Esophagus squamous epithelium (tissue), 5 donors: ENCODE measurements at places on chromosomes 12 and 14.

DNA sequence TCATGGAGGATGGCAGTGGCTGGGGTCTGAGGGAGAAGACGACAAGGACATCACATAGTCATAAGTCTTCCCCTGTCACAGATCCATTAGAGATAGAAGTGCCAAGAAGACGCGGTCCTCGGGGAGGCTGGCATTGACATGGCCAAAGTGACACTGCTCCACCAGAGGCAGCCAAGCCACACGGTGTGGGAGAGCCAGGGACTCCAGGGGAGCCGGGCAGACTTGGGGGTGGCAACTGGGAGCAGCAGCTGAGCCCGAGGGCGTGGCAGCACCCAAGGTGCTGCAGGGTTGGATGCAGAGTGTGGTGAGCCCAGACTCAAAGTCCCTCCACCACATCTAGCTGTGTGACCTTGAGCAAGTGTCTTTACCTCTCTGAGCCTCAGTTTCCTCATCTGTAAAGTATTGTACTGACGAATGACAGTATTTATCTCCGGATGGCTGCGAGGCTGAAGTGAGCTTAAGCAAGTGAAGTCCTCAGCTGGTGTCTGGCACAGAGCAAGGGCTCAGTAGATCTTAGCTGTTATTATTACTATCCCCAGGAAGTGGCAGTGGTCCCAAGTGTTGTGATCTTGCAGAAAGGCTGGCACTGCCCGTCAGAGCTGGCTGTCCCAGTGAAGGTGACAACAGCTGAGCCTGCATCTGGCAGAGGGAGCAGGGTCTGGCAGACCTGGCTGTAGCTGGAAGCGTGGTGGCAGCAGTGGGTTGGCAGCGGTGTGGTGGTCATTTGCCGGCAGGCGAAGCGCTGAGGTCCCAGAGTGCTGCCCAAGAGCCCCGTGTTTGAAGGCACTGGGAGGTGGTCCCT, 54.9 kb downstream of the ZNF664 start:
- no peak for DNase-seq

DNA sequence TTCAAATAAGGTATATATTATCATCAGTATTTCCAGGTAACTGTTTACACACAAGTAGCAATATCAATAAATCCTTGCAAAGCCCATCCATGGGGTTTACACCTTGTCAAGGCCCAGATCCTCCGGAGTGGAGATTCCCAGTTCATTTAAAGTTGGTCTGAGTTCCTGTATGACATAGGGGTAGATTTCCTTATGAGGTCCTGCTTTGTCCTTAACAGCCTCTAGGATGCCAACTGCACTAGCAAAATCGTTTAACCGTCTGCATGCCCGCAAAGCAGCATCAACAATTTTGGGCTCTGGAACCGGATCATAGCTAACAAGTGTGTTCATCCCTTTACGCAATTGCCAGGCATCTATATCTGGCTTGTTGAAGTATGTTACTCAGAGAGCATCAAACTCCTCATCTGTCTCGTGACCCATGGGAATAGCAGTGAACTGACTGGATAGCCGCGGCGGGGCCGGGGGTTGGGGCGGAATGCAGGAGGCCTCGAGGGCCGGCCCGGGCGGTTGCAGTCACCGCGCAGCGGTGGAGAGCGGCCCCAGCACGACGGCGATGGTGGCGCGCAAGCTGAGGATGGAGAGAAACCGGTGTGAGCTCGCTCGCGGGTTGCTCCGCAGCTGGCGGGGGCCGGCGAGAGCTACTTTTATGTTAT, 30.6 kb upstream of the FBXO34 start:
- DNase-seq: no peak

DNA sequence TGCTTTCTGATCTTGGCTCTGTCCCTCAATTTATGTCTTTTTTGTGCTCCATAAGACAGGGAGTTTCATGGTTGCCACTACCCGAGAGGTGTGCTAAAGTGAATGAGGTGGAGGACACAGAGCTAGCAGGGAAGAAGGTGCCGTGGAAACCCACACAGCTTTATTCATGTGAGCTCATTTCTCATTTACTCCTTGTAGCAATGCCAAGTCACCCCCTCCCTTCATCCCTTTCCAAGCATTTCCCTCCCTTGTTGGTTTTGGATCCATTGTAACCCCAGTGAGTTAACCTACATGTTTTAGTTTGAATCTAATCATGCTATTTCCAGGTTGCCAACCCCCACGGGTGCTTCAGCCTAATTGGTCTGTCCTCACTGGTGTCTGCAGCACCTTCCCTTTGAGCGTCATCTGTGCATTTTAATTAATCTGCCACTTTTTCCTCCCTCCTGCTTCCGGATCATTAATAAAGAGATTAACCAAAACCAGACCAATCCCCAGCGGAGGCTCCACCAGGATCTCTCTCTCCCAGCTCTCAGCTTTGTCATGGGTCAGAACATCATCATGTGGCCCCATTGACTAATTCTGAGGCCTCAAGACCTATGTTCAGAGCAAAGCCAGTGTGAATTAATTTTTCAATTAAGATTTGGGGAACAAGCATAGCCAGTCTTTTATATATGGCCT, 56.2 kb downstream of the NTF3 start:
- no peak for DNase-seq

DNA sequence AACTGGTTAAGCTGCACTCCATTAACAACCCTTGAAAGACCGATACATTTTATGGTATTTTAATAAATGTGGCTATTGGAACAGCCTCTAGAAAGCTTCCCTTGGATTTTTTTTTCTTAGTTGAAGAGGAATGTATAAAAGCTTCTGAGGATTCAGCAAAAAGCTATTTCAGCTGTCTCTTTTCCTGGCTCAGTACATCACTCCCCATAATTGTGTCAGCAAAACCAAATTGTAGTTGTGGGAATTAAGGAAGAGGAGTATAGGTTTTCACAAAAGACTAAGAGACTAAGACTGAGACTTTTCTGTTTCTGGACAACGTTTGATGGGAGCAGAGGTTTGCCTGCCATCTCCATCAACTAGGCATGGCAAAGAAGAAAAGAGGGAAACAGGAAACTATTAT, 106.5 kb downstream of the C12orf50 start:
- DNase-seq: no peak

DNA sequence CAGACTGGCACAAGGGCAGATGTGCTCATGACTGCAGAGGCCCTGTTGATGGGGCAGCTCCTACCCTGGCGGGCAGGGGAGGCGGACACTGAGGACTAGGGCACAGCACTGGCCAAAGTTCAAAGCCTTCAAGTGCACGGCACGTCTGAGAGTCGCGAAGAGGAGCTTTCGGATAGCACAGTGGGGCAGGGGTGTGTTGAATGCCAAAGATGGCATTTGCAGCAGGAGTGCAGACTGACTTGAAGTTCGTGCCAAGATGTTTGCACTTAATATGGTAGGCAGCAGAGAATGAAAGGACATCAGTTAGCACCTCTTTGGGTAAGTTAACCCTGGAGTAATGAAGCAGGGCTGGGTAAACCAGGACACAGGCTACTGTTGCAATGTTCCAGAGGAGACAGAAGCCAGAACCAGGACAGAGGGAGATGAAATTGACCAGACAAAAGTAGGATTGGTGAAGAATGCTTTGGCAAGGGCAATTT, 6.7 kb upstream of the EML1 start:
- no peak for DNase-seq

GRCh38 chr12:27810756-27811155, 30.7 kb upstream of the MANSC4 start:
- DNase-seq: no peak

GRCh38 chr14:37590428-37591139, 4.5 kb downstream of the FOXA1 start:
- no peak for DNase-seq

DNA sequence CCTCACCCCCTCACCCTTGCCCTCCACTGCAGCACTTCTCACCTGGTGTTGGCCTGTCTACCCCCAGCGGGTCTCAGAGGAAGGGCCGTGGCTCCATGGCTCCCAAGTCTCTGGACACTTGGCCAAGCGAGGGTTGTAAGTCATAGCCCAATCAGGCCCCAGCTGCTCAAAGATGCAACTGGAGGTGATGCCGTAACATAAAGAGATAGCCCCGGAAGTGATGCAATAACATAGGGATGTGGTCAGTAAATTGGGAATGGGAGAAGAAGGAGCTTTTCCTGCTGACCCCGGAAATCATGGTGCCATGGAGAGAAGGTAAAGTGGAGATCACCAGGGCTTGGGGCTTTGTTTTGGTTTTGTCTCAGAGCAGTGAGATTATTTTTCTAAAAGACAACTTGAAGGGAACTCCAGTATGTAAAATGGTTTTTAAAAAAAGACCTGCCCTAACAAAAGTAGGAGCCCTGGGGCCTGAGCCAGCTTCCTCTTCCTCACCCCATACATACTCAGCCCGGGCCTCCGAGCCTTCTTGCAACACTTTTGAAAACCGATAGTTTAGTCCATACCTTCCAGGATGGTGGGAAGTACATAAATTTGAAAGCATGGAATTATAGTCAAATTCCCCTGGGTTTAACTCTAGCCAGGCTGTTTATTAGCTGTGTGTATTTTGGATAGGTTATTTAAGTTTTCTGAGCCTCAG, 212.5 kb downstream of the CRADD start:
- DNase-seq: no peak

DNA sequence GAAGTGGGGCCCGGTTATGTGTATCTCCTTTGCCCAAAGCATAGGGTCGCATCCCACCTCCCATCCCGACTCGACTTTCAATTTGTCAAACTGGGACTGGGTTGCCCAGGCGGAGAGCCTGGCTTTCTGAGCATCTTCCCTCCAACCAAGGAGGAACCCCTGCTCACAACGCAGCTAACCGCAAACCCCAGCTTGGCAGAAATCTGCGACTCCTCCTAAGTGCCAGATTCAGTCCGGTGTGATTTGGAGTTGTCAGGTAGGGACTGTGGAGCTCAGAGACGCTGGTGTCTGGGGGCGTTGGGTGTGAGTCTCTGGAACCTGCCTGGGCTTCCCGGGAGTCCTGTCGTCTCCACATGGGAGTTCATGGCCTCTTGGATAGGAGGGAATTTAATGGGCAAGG, 1126.7 kb downstream of the AACS start:
- no peak for DNase-seq

- DNase-seq: no peak
These were observed 71.3 kb downstream of the LRP6 start for GRCh38 chr12:12195516-12195915.

DNA sequence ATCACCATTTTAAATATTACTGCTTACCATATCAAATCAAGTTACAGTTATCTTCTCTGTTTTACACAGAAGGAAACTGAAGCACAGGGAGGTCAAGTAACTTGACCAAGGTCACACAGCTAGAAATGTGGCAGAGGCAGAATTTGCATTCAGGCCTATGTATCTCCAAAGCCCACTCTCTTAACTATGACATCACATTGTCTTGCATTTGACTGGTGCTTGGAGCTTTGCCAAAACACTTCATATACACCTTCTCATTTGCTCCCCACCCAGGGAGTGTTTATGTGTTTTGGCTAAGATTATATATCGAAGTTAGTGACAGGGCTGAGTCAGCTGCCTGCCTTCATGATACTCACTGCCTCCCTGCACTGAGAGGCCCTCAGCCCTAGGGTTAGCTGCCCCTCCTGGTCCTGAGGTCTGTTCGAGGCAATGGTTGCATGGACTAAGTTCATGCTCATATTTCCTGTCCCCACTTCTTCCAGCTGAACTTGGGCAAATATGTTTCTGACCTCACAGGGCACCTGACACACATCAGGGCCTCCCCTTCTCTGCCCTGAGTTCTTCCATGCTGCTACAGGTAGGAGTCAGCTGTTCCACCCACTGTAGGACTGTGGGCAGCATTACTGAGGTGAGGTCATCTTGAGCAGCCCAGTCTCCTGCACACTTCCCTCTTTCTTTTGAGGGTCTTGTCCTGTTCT, 1.8 kb downstream of the GALNT6 start:
- no peak for DNase-seq

DNA sequence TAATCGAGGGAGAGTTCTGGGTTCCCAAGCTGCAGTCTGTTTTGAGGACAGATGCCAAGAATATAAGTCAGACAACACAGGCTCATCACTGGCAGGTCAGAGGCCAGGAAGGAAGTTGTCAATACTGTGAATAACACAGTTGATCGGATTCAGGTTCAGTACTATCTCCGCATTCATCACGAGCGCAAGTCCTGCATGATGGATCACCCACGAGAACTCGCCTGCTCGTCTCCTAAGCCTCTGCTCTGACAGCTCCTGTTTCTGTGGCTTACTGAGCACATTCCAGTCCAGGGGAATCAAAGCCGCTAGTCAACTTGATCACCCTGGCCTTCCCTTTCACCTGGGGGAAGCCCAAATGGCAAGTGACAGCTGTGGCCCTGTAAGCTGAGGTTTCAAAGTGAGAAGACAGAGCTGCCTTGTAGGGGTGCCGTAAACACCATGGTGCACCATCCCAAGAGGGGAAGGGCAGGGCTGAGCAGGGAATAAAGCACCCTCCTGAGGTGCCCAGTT, 60.1 kb upstream of the DICER1 start:
- DNase-seq: no peak

- no peak for DNase-seq
These were observed 385.4 kb upstream of the TMEM132C start for GRCh38 chr12:127881371-127882140.

DNA sequence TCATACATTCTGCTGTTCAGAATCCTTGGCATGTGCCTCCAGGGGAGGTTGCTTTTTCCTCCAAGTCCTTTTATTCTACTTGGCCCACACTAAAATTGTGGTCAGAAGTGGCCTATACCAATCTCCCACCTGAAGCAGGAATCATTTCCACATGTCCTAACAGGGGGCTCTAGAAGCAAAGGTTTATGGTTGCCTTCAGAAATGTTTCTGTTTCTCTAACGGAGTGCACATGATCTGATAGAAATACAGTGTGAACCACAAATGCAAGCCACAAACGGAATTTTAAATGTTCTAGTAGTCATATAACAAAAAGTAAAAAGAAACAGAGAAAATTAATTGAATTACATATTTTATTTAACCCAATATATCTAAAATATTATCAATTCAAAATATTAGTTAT, 4.0 kb downstream of the PTGER2 start:
- no peak for DNase-seq

DNA sequence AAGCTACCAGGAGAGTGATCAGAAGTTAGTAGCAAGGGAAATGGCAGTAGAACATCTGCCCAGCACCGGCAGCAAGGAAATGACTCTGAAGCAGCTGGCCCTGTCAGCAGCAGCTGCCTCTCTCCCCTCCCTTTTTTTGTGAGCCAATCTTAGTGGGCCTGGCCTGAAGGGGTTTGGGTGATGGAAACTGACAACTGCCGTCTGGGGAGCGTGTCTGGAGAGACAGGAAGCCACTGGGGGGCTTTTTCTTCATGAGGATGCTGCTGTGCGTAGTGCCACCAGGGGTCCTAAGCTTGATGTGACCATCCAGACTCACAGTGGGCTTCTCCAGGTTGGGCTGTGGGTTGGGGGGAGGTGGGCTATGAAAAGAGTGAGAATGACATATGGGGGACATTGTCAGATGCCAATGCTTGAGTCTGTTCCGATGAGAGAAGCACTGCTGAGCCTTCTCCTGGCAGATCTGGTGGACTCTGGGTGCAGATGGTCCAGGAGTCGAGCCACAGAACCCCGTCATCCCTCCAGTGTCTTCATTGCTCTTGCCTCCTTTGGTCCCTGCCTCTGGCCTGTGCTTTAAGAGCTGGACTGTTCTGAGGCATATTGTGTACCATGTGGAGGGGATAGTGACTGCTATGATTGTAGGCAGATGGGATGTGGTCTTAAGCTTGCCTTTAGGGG, 87.6 kb upstream of the HIF1A start:
- no peak for DNase-seq

- no peak for DNase-seq
These were observed 59.4 kb downstream of the GARIN6 start for GRCh38 chr12:99706736-99707473.
